ENCODE measurements at places on chromosomes 6 and 20.

- no peak for DNase-seq
Measured at GRCh38 chr6:50198245-50198644, 148.5 kb upstream of the DEFB112 start.

- no peak for DNase-seq
Measured at GRCh38 chr6:169961772-169962561, 210.5 kb downstream of the ERMARD start.

DNA sequence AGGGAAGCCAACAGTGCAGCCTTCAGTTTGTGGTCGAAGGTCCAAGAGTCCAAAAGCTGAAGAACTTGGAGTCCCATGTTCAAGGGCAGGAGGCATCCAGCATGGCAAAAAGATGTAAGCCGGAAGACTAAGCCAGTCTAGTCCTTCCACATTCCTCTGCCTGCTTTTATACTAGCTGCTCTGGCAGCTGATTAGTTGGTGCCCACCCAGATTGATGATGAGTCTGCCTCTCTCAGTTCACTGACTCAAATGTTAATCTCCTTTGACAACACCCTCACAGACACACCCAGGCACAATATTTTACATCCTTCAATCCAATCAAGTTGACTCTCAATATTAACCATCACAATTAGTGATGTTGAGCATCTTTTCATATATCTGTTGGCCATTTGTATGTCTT lies 23.1 kb upstream of the PHIP start:
- no peak for DNase-seq

DNA sequence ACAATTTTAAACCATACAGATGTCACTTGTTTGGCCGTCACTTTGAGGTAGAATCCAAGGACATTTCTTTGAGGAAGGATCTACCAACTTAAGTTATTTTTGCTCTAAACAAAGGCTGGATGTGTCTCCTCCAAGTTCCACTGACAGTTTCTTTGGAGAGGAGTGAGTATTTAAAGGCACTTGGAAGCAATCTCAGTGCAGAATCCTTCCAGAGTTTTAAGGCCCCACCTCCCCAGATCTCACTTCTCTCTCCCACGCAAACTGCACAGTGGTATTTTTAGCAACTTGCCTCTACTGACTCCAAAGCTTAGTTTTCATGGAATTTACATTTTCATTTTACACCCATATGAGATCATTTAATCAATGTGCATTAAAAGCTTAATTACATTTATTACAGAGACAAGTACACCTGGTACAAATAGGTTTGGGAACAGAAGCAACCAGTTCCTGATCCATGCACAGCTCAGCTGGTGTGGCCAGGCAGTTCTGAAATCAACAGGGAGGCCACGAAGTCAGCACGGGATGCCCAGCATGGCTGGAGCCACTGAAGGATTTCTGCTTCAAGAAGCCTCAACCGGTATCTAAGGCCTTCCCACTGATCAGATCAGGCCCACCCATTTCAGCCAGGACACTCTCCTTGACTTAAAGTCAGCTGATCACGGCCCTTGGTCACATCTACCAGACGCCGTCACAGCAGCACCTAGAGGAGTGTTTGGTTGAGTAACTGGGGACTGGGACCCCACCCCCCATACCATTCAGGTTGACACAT lies 109.8 kb downstream of the SYCP2 start:
- DNase-seq, result peak; percentile 3

DNA sequence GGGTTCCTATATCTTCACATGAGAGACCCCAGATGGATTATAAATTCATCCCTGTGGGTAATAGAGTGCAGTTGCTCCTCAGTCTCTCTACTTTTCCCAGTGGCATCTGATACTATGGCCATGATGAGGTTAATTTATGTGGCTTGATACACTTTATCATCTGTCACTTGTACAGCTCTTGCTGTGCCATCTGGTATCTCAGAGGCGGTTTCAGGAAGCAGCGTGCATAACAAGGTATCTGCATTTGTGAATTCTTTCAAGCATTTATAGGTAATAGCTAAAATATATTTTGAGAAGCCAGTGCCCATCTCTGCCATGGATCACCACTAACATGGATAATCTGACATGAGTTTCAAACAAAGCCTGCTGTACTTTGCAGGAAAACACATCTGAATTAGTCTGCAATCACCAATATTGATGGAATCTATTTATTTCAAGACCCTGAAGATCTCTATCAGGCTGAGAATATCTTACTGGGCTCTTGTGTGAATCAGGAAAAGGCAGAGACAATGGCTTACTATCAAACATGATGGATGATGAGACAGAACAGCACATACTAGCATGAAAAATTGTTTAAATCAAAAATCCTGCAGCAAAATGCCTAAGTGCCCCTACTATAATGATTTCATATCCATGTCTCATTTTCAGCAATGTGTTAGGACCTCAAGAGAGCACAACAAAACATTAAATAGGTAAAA lies 548.7 kb upstream of the MAP3K7 start:
- DNase-seq, result no peak

DNA sequence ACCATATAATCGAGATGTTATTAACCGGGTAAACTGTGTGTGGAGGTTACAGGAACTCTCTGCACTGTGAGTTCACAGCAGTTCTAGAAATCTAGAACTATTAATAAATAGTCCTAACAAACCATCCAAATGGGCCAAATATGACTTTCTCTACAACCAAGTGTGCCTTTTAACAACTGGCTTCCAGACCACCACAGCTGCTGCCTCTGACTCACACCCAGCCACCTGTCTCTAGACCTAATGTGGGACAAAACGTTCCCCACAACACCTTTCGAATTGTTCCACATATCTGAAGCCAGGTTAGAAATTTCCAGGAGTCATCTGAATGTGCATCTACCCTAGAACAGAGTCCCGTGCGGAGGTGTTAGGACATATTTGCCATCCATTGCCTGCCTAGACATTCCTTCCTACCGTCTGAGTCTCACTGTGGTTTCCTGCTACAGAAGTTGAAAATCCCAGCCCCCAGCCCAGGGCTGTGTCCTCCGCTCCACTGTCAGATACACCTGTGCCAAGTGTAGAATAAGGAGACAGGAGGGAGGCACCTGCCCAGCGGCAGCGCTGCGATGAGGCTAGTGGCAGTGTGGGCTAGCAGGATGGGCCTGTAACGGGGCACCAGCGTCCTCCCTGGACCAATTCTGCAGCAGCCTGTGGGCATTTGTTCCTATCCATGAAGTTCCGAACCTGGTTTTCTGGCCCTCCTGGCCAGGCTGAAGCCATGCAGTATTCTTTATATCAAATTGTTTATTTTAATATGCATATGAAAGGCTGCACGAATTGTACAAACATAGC lies 28.5 kb upstream of the MAP3K4 start:
- no peak for DNase-seq

GRCh38 chr20:3927486-3928291 lies 38.5 kb downstream of the PANK2 start:
- DNase-seq, result no peak

GRCh38 chr20:5136096-5136495 lies 9.3 kb downstream of the CDS2 start:
- no peak for DNase-seq

DNA sequence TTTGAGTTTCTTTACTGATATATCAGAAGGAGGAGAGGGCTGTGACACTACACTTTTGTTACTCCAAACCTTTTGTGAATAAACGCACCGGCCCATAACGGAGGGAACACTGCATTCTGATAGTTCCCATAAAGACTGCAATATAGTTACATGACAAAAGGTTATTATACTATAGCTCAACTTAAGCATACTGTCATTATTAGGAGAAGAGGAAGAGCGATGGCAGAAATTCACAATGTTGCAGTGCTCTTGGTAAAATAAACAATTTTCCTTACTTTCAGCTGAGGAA lies 2.3 kb upstream of the PDE10A start:
- no peak for DNase-seq

DNA sequence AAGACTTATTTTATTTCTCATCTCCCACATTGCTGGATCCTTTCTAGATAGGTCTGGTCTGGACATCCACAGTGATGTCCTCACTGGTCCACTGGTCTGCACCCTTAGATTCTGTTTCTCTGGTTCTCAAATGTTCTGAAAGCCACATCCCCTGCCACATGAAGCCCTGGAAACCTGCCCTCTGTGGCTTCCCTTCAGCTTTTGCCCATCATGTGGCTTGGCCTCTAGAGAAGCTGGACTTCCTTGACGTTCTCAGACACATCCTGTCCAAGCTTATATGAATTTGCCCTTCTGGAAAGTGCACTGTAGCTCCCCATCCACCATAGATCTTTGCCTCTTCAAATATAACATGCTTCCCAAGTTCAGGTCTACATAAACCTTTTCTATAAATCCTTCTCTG lies 18.5 kb downstream of the CST4 start:
- no peak for DNase-seq

- no peak for DNase-seq
Measured at GRCh38 chr6:36547646-36548400, 544 bp upstream of the STK38 start.

- DNase-seq, result no peak
Measured at GRCh38 chr6:109406196-109406595, 23.9 kb upstream of the CD164 start.

- DNase-seq, result no peak
Measured at GRCh38 chr6:56795466-56796195, 152.9 kb upstream of the DST start.

GRCh38 chr6:149990212-149990660 lies 26.5 kb downstream of the ULBP1 start:
- DNase-seq, result no peak

GRCh38 chr20:51318058-51318949 lies 224.2 kb downstream of the NFATC2 start:
- peak; percentile 23 for DNase-seq

GRCh38 chr6:26122402-26122792 lies 35.2 kb downstream of the HFE start:
- DNase-seq, result no peak

DNA sequence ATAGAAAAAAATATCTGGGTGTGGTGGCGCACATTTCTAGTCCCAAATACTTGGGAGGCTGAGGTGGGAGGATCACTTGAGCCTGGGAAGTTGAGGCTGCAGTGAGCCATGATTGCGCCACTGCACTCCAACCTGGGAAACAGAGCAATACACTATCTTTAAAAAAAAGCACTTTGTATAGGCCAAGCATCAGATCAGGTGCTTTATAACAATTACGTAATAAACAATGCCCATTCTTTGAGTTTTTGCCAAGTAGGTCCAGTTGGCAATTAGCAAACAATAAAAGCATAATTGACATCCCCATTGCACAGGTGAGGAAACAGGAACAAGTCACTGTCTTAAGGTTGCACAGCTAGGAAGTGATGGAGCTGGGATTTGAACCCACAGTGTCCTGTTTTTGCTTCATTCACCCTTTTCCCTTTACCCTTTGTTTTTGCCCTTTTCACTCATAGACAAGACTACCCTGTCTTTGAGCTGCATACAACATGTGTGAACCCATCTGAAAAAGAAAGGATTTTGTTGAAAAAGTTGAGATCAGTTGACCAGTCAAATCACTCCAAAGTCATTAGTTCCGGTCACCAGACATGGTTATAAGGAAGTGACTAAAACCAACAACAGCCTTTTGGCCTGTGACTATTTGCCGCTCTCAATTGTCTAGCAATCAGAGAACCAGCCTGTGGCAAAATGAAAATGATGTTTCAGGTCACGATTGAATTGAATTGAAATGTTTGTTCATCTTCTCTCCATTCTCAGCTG lies 303.6 kb downstream of the TFAP2C start:
- DNase-seq, result no peak

DNA sequence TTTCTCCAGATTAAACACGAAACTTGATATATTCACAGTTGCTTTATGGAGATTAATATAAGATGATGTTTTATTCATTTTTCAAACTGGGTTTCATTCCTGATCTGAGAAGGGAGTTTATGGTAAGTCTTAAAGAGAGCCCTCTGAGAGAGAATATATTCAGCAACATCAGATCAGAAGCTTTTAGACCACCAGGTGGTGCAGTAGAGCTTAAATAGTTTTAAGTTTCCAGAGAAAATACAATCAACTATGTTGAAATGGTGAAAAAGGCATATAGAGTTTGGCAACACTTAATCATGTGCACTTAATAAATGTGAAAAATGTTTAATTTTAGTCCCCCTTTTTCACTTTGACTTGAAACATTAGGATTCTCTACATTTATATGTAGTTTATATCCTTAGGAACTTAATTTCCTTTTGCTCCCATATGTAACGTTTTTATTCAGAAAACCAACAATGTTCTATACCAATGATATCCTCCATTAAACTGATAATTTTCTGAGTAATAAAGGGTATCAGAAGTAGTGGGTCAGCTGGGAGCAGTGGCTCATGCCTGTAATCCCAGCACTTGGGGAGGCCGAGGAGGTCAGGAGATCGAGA lies 86.4 kb upstream of the CLDN20 start:
- DNase-seq, result no peak

DNA sequence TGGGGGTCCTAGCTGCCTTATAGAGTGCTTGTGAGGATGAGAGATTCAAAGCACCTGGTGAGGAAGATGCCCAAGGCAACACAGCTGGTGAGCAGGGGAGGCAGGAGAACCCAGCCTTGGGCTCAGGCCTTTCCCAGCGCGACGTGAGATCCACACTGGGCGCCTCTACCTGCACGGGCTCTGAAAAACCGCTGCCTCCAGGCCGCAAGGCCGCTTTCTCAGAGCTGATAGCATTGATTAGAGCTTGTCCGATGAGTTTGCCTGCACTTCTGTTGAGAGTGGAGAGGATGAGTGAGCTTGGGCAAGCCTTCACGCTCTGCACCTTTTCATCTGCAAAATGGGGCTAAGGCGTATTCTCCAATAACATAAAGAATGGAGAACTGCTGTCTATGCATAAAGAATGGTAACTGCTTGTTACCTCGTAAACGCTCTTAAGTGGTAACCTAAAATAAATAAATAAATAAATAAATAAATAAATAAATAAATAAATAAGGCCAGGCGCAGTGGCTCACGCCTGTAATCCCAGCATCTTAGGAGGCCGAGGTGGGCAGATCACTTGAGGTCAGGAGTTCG lies 916 bp downstream of the PABPC1L start:
- no peak for DNase-seq

DNA sequence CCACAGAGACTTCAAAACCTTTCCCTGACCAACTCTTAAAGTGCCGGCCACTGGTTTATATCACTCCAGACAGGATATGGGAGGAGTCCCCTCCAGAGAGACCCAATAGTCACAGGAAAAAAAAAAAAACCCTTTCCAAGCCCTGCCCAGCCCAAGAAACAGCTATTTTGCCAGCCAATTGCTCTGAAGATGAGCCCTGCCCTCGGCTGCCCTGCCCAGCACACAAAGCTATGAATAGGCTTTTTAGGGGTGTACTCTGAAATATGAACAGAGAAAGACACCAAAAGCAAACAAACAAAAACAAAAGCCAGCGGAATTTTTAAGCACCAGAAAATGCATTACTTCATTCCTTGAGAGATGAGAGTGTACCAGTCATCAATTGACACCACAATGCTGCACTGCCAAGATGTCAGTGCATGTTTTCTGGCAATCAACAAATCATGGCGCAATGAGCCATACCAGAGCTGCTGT lies 275.1 kb downstream of the C6orf118 start:
- no peak for DNase-seq

Data from central memory CD8-positive, alpha-beta T cell (primary cell).